ENCODE measurements at places on chromosomes 1 and 21.

GRCh38 chr21:28473530-28474220 lies 519.0 kb downstream of the LTN1 start:
- no peak for DNase-seq

DNA sequence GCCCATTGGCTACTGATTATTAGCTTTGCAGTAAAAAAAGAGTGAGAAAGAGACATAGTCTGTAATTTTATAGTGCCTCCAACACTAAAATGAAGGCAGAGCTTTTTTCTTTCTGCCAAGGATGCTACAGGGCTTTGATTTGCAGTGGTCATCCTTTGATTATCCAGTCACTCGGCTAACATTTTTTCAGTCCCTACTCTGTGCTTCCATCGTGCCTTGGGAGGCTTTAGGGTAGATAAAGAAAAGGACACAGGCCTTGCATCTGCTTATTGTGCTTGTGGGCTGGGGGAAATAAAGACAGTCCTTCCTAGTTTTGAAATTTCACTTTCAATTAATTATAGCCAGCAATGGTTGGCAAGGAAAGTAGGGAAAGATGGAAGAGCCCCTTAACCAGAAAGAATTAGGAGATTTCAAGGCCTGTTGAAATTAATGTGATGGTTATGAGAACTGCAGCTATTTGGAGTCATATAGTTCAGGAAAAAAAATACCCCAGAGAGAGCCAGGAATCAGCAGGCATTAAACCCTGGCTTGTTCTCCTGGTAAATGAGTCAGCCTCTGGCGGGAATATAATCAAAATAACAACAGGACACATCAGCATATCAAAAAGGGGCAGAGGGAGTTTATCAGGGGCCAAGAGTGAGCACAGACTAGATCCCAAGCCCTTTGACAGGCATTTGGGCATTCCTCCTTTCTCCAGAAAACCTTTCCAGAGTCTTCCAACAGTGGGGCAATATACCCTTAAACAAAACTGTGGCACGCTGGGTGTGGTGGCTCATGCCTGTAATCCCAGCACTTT lies 27.4 kb downstream of the CACHD1 start:
- DNase-seq: no peak

- no peak for DNase-seq
Measured at GRCh38 chr1:108067884-108068540, 103.0 kb upstream of the VAV3 start.

- DNase-seq: no peak
Measured at GRCh38 chr1:2413495-2414296, 1.3 kb upstream of the PEX10 start.

DNA sequence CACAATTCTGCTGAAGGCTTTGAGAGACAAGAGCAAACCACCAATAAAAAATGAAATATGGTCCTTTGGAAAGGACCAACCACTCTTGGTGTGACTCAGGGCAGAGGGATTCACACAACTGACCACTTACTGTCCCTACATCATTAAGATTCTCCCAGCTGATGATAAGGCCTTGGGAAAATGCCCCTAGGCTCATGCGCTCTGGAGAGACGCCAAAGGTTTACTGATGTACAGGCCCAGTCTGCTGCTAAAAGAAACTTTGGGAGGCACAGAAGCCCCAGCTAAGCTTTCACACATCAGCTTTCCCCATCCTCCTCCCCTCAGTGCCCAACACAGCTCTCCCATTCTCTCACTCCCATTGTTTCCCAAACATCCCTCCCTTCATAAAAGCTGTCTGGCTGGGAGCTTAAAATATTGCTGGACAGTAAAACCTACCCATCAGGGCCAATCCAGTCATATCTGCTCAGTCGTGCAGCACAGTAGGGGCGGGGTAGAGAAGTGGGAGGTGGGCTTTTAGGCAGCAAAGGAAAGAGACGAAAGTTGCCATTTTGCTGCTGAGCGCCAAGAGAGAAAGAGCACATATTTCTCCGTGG lies at the start of gene GJA8:
Gene GJA8 (plus strand): TSS at position 543 of the 593 bp plus-strand sequence. CDS start 5,161 bp downstream, outside the sequence.
- no peak for DNase-seq

GRCh38 chr1:199510314-199510713 lies 517.2 kb upstream of the NR5A2 start:
- no peak for DNase-seq

DNA sequence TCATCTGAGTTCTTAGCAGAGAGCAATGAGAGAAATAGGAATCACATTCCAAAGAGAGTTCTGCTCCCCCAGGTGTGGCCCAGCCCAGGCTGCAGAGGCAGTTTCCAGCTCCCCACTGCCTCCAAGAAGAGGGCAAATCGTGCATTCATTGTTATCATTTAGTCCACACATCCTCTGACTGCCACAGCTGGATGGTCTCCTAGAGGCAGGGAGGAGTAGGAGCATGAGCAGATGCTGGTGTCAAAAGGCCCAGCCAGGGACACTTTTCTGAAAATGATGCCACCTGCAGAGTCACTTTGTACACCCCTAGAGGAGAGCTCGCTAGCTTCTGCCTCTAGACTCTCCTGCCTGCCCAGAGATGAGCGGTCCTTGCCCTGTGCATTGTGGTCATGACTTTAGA lies 33.6 kb upstream of the GNPAT start:
- DNase-seq: no peak

GRCh38 chr21:19535356-19535755 lies 1131.8 kb upstream of the TMPRSS15 start:
- no peak for DNase-seq

GRCh38 chr1:32390904-32391870 lies 3.1 kb downstream of the BSDC1 start:
- DNase-seq: no peak

GRCh38 chr1:70483342-70483741 lies 72.3 kb downstream of the CTH start:
- DNase-seq: no peak

DNA sequence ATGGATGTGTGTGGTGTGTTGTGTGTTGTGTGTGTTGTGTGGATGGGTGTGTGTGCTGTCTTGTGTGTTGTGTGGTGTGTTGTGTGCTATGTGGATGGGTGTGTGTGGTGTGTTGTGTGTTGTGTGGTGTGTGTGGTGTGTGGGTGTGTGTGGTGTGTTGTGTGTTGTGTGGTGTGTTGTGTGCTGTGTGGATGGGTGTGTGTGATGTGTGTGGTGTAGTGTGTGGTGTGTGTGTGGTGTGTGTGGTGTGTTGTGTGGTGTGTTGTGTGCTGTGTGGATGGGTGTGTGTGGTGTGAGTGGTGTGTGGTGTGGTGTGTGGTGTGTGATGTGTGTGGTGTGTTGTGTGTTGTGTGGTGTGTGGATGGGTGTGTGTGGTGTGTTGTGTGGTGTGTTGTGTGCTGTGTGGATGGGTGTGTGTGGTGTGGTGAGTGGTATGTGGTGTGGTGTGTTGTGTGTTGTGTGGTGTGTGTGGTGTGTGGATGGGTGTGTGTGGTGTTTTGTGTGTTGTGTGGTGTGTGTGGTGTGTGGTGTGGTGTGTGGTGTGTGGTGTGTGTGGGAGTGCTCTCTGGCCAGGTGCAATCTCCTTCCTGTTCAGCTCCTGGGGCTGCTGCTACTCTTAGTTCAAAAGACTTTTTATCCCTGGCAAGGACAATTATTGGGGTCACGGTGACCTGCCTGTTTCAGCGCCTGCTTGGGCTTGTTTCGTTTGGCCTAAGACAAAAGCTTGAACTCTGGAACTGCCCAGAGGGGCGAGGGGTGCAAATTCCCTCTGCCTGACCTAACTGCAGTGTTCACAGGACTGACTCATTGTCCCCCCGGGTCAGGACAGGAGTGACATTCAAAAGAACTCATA lies 101.1 kb downstream of the UBIAD1 start:
- DNase-seq: no peak

- DNase-seq: no peak
Measured at GRCh38 chr1:113947388-113948107, 18.4 kb downstream of the HIPK1 start.

- DNase-seq: no peak
Measured at GRCh38 chr1:46522969-46523320, 28.5 kb downstream of the KNCN start.

DNA sequence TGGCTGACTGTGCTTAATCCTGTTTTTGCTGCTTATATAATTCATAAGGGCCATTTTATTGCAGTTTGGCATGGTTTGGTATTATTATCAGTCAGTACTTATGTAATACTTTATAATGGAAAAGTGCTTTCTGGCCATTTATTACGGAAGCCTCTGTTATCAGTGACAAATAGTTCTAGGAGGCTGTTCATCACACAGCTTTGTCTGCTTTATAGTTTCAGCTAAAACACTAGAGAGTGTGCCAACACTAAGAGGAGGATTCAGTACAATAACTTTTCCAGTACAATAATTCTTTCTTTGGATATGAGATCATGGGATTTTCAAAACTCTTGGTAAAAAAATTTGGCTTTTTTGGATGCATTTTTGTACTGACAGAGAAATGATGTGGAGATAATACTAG lies 102.9 kb upstream of the PTGFR start:
- no peak for DNase-seq

DNA sequence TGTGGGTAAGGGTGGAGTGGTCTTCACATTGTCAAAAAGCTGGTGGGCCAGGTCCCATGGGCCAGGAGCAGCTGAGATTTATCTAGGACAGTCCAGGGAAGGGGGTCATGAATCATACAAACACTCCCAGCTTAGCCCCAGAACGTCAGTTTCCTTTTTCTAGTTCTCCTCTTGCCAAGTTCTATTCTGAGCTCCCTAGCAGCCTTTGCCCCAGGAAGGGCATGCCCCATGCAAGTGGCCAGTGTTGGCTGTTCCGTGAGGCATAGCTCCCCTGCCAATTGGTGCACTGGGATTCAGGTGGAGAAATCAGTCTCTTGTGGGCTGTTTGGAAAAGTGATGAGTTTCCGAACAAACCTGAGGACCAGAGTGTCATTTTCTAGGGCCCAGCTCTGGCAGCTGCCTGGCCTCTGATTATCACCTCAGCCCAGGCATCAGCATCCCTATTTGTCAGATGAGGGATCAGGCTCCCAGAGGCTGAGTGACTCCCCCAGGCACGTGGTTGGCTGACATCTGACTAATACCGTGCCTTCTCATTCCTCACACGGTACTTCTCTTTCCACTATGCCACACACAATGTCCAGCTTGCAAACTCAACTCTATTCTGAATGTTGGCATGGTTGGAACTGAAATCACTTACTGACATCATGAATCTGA lies 14.2 kb upstream of the MYOM3 start:
- DNase-seq: peak; percentile 26

DNA sequence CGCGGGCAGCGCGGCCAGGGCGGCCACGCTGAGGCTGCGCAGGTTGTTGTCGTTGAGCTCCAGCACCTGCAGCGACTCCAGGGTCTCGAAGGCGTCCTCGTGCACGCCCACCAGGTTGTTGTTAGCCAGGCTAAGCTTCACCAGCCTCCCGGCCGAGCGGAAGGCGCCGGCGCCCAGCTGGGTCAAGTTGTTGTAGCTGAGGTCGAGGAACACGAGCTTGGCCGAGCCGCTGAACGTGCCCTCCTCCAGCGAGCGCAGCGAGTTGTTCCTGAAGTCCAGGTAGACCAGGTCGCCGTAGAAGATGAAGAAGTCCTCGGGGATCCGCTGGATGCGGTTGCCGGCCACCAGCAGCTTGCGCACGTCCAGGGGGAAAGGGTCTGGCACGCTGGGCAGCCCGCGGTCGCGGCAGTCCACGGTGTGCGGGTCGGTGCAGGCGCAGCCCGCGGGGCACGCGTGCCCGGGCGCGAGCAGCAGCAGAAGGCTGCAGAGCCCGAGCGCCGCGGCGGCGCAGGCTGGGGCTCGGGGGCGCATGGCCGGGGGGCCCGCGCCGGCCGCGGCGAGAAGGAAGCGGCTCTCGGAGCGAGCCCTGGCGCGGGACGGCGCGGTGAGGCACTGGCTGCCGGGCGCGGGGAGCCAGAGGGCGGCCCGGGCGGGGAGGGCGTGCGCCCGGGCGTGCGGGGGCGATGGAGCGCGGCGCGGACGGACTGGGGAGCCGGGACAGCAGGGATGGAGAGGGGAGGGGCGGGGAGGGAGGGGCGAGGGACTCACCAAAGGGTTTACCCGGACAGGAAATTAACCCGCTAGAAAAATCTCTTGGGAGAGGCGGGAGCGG lies 524 bp downstream of the LRRC38 start:
- no peak for DNase-seq

- DNase-seq: no peak
Measured at GRCh38 chr1:17212487-17213121, 7.7 kb downstream of the PADI1 start.

GRCh38 chr1:13616234-13616633 lies 32.6 kb downstream of the PDPN start:
- DNase-seq: no peak
